ENCODE measurements at places on chromosomes 4 and X. TPM values are rescaled to one million over a fixed set of nuclear protein-coding genes. Genes with fewer than 3 reads are reported as not detected.

MAGED4 gene
- 2.0 TPM for total RNA-seq

GAGE12H gene
- not detected for total RNA-seq

BDH2 gene
- total RNA-seq, result 60.2 TPM

NSG1 gene
- 4.9 TPM for total RNA-seq

WDR17 gene
- 0.15 TPM for total RNA-seq

SPANXN3 gene
- not detected for total RNA-seq

UGT2B11 gene
- not detected for total RNA-seq

SUPT20HL2 gene
- not detected for total RNA-seq

CISD2 gene
- total RNA-seq, result 38.0 TPM

BMX gene
- 141 TPM for total RNA-seq

TRIML2 gene
- not detected for total RNA-seq

UGT2B10 gene
- not detected for total RNA-seq

IL1RAPL1 gene
- total RNA-seq, result 5.9 TPM

P2RY10 gene
- total RNA-seq, result not detected

HPGD gene
- total RNA-seq, result not detected

XK gene
- total RNA-seq, result under 0.01 TPM

PITX2 gene
- total RNA-seq, result 1.2 TPM

GC gene
- not detected for total RNA-seq

CABS1 gene
- total RNA-seq, result not detected

TRAPPC11 gene
- total RNA-seq, result 35.4 TPM

CSN1S1 gene
- total RNA-seq, result 0.32 TPM

IL1RAPL2 gene
- total RNA-seq, result not detected

CDS1 gene
- not detected for total RNA-seq

SHISA3 gene
- 27.9 TPM for total RNA-seq

PFKFB1 gene
- total RNA-seq, result not detected

SSX1 gene
- not detected for total RNA-seq

NXF2B gene
- total RNA-seq, result not detected

MAP7D3 gene
- total RNA-seq, result 14.9 TPM

PHKA2 gene
- total RNA-seq, result 15.2 TPM

GSX2 gene
- not detected for total RNA-seq

DGKK gene
- not detected for total RNA-seq

RPL36A gene
- 278 TPM for total RNA-seq

CFI gene
- total RNA-seq, result 37.5 TPM

YIPF7 gene
- total RNA-seq, result not detected

SLITRK4 gene
- total RNA-seq, result 36.1 TPM

CFAP97 gene
- 13.7 TPM for total RNA-seq

CAPN6 gene
- total RNA-seq, result not detected

Data from epithelial cell of umbilical artery (primary cell).